NCI-H1092 (cell line): ENCODE measurements at places on chromosomes 5 and 9.

- DNase-seq, result no peak
These were observed 44.2 kb upstream of the TLX3 start for GRCh38 chr5:171264843-171265242.

DNA sequence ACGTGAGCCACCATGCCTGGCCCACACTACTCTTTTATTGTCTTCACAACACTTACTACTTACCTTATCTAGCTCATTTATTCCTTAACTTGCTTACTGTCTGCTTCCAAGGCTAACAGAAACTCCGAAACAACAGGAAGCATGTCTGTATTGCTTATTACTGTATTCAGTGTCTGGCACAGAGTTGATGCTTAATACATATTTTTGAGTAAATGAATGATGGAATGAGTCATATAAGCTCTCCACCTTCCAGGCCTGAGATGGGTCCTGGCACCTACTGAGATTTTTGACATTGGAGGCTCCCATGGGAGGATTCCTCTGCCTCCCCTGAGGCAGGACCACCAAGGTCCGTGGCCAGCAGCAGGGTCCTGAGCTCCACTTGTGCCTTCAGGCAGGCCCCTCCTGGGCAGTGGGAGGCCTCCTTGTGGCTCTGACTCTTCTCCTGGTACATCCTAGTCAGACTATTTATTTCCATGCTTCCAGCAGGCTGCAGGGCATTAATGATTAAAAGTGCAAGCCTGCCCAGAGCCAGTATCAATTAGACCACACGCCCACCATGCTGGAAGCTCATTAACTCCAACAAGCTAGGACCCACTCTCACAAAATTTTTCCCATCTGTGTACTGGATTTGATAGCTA lies 76.5 kb upstream of the CTNNA1 start:
- DNase-seq, result no peak

DNA sequence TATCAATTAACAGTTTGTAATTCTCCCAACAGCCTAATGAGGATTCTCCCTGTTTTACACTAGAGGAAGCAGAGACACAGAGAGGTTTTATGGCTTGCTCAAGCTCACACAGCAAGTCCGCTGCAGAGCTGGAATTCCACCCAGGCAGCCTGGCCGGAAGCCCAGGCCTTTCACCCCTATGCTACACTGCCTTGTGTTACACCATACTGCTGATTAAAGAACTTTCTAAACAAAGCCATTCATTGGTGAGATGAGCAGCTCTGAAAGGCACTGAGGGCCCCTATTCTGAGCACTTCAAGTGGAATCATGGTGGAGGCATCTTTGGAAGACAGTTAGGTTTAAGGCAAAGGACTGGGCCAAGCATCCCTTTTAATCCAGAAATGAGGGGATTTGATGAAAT lies 14.7 kb upstream of the LARP1 start:
- DNase-seq, result no peak

GRCh38 chr5:157571357-157571827 lies 4.2 kb downstream of the ADAM19 start:
- DNase-seq, result no peak

DNA sequence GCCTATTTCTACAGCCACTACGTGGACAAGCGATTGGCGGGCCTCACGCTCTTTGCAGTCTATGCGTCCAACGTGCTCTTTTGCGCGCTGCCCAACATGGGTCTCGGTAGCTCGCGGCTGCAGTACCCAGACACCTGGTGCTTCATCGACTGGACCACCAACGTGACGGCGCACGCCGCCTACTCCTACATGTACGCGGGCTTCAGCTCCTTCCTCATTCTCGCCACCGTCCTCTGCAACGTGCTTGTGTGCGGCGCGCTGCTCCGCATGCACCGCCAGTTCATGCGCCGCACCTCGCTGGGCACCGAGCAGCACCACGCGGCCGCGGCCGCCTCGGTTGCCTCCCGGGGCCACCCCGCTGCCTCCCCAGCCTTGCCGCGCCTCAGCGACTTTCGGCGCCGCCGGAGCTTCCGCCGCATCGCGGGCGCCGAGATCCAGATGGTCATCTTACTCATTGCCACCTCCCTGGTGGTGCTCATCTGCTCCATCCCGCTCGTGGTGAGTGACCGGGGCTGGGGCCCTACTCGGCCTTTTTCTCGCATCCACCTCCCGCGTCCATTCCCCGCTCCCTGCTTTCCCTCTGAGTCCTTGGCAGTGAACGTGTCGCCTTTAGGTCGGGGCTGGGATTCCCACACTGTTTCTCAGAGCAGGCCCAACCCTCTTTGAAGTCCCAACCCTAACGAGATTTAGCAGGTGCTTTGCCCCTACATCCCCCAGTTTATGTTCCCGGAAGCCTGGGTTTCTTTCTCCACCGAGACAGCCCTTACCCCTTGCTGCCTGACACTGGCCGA lies 1.8 kb downstream of the PTGER4 start:
- DNase-seq, result no peak

DNA sequence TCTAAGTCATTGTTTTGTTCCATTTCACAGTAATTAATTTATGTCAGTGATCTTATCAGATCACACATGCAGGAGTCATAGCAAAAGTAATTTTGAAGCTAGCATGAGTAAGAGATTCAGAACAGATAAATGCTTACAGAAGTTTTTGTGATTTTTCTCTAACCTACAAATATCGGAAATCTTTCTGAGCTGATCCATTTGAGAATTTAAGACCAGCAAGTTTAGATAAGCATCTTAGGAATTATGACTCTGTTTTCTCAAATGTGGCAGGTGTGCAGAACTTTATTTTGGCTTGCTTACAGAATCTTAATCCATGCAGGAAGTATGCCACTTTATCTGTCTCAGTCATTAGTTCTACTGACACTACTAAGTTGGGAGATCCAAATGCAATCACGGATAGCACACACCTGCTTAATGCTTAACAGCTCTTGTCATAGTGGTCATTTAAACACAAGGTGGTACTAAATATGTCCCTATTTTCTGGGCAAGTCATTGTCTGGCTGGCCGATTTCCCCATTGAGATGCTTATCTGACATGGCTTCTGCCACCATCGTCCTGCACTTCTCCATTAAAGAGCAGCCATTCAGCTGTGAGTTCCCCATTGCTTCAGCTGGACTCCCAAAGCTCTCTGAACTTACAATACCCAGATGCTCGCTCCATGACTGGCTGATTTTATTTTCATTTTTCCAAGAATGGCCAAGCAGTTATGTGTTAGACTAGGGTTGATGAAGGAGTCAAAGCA lies 305.4 kb upstream of the NUDT12 start:
- DNase-seq, result no peak

DNA sequence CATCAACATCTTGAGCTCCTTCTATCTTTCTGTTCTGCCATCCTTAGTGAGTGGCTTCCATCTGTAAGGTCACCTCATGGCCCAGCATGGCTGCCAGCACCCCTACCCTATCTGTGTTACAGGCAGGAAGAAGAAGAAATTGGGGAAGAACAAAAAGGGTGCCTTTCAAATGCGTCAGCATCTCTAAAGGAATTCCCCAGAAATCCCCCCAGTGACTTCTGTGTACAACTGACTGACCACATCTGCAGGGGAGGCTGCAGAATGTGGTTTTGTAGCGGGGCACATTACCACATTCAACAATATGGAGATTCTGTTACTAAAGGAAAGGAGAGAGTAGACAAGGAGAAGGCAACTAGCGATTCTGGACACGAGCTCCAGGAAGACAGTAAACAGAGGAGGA lies 40.1 kb downstream of the ALG2 start:
- DNase-seq, result no peak

- DNase-seq, result no peak
These were observed 42.6 kb downstream of the CETN3 start for GRCh38 chr5:90366948-90367347.

DNA sequence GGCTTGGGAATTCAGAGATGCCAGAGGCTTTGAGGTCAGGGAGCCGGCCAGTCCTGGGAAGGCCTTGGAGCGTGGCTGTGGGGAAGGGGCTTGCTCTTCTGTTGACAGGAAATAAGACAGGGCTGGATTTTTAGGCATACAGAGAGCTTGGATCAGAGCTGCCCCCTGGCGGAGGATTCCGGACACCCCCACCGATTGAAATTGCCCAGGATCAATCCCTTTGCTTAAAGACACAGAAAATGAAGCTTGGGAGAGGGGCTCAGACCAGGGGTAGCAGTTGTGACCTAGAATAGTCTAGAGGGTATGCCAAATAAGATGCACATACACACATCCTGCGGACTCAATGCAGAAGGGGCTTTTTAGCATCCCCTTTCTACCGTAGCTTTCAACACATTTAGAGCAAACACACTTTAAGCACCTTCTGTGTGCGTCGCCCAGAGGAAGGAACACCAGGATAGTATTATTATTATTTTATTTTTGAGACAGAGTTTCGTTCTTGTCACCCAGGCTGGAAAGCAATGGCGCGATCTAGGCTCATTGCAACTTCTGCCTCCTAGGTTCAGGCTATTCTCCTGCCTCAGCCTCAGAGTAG lies 1.7 kb upstream of the NTMT1 start:
- DNase-seq, result peak; percentile 64

DNA sequence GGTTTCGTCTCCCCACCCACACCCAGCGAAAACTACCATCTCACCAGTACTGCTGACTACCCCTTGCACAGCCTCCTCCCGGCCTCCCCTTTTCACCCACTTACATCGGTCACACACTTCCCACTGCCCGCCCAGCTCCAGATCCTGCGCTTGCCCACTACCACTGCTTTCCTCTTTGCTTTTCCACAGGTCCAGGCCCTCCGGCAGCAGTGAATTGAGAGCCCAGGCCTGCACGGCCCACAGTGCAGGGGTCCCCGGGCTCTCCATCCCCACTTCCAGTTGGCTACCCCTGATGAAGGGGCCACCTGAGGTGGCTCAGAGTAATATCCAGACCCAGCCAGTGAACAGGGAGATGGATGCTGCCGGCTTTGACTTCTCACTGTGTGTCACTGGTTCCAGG lies 120.2 kb upstream of the FSTL4 start:
- no peak for DNase-seq

DNA sequence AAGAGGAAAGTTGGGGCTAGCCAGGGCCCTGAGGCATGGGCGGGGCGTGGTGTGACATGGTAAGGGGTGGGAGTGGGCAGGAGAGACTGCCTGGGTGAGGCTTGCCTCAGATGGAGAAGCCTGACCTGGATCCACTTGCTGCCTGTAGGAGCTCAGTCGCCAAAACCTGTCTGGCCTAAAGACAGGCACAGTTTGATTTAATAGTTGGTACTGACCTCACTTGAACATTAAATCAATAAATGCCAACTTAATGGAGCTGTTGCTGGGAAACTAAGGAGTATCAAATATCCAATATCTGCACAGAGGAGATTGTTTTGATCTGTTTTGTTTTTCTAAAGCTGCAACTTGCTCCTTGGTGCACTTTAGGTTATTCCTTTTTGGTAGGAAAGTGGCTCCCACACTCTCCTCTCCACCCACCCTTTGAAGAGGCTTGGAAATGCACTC lies 86.4 kb downstream of the RCL1 start:
- no peak for DNase-seq

DNA sequence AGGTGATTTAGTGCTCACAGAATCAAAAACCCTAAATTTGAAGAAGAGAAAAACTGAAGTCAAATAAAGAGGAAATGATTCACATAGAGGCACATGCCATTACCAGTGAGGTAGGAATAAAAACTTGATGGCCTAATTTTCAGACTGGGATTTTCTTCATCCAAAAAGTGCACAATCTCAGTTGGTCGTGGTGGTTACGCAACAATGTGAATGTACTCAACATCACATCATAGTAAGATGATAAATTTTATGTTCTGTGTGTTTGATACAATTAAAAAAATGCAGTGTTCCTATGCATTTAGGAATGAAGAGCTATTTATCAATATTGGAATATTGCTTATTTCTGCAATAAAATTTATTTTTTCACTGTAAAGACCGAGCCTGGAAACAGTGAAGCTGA lies 60.7 kb downstream of the SV2C start:
- DNase-seq, result no peak

GRCh38 chr5:177403102-177403791 lies 2.8 kb upstream of the PFN3 start:
- DNase-seq, result no peak

DNA sequence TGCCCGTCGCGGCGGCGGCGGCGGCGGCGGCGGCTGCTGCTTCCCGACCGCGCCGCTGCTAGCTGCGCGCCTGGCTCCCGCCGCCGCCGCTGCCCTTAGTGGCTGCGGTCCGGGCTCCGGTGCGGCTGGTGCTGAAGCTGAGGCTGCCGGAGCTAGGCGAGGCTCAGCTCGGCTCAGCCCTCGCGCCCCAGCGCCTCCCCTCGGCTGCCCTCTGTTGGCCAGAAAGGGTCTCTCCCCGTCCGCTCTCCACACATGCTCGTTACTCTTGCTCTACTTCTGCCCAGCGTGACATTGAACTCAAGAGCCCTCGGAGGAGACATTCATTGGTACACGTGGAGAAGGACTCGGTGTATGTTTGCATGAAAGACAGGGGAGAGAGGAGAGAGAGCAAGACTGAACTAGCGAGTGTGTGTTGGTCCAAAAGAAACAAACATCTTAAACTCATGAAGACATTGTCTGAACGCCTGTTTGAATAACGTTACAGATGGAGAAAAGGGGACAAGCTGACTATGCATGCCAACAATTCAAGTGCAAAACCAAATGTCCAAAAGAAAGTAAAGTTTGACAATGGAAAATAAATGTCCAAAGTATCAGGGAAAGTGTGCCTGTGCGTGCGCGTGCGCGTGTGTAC lies at the start of gene HCN1:
Gene HCN1, minus strand, starts transcription at position 175 of the 631 bp plus-strand sequence.
- peak; percentile 71 for DNase-seq

- no peak for DNase-seq
These were observed 336.6 kb downstream of the CWC27 start for GRCh38 chr5:65105301-65105700.

- DNase-seq, result no peak
These were observed 29.3 kb downstream of the PPIC start for GRCh38 chr5:123007182-123007581.

GRCh38 chr9:69660304-69660703 lies 11.9 kb downstream of the APBA1 start:
- no peak for DNase-seq

DNA sequence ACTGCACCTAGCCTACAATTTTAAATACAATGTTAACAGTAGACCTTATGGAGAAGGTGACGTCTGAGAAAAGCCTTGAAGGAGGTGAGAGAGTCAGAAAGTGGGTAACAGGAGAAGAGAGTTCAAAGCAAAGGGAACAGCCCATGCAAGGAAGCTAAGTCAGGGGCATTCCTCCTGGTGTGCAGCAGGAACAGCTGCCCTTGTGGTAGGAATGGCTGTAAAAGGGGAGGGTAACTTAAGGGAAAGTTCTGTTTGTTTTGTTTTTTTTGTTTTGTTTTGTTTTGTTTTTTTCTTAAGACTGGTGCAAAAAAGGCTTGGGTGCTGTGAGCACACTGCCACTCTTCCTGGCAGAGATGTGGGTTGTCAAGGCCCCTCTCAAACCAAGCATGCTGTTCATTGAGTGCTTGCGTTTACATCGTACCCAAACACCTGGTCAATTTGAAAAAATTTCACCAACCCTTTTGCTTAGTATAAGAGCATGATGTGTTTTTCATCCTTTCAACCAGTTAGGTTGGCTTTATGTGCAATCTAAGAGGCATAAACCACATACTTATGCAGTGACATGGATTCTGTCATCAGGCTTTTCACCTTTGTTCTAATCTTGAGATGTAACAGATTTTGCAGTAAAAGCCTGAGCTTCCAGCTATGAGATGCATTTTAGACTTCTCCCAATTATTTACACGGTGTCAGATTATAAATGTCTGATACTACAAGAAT lies 279.7 kb downstream of the GLIS3 start:
- no peak for DNase-seq

GRCh38 chr5:163580516-163580915 lies 75.1 kb downstream of the MAT2B start:
- DNase-seq, result no peak
